ENCODE measurements at places on chromosomes 6 and 20. TPM values are rescaled to one million over a fixed set of nuclear protein-coding genes. Genes with fewer than 3 reads are reported as not detected.

MDFI gene
- total RNA-seq = 0.14 TPM

ESR1 gene
- total RNA-seq = 1.0 TPM

OR2B6 gene
- not detected for total RNA-seq

POU3F2 gene
- total RNA-seq = not detected

MEI4 gene
- not detected for total RNA-seq
